Suprapubic skin (tissue), 4 donors: ENCODE measurements at places on chromosomes 6 and 20.

GRCh38 chr6:104633125-104633524 is 226.6 kb downstream of the HACE1 start:
- no peak for DNase-seq

- no peak for DNase-seq
These were observed 1018.6 kb upstream of the EYS start for GRCh38 chr6:66725670-66726069.

DNA sequence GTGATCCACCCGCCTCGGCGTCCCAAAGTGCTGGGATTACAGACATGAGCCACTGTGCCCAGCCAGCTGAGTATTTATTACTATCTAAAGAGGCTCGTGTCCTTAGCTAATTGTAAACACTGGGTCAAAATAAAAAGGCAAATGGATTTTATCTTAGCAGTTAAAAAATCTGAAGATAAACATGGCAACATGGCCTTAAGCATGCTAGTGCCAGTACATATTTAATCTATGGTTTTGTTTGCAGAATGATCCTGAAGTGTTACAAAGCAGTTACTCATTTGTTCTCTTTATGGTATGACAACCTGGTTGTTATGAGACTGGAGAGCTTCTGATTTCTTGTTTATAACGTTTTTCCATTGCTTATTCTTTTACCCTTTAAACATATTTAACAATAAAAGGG is 3.9 kb upstream of the KIAA0408 start:
- DNase-seq = no peak

- no peak for DNase-seq
These were observed 633.4 kb upstream of the EPHA7 start for GRCh38 chr6:94052749-94053148.

DNA sequence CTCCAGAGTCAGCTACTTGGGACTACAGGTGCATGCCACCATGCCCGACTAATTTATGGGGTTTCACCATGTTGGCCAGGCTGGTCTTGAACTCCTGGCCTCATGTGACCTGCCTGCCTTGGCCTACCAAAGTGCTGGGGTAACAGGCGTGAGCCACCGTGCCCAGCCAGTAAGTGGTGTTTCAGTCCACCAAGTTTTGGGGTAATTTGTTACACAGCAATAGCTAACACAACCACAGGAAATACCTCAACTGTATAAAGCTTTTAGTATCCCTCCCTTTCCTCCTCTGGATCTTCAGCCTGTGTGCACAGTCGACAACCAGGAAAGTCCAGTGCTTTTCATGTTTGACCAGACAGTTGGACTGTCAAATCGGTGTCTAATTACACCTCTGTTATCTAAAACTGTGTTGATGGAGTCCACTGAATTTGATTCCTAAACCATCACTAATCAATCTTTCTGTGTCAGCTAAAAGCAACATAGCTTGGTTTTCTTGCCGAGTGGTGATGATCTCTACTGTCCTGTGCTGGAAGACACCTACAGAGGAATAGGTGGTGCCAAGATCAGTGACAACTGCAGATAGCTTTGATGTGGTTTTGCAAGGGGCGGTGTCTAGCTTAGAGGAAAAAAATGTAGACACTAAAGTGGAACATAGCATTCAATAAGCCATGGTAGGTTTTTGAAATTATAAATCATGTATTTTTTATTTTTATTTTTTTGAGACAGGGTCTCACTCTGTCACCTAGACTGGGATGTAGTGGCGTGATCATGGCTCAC is 22.2 kb upstream of the ZBTB2 start:
- DNase-seq = no peak

DNA sequence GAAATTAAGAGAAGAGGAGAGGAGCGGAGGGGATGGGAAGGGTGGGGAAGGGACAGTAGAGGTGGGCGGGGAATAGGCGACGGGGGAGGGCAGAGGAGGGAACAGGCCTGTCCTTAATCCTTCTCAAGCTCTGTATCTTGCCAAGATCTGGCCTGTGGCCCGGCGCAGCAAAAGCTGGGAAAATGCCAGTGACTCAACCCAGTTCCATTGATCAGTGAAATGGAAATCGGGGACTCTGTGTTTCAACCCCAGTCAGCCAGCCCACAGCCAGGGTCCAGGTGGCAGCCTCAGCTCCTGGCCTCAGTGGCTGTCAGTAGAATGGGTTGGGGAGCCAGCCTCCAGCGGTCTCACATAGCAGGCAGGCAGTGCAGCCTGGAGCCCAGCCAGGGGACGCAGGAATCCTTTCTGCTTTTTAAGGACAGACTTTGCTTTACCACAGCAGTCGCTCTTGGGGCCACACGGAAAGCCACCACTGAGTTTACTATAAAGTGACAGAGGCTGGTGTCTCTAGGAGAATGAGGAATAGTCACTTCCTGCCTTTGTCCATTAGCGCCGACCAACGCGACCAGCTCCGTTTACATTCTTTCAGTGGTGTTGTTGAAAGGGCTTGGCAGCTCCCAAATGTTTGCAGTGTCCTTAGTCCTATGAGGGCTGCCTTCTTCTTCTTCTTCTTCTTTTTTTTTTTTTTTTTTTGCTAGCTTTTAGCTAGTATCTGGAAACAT is 128.0 kb downstream of the RIN2 start:
- peak; percentile 77 for DNase-seq

DNA sequence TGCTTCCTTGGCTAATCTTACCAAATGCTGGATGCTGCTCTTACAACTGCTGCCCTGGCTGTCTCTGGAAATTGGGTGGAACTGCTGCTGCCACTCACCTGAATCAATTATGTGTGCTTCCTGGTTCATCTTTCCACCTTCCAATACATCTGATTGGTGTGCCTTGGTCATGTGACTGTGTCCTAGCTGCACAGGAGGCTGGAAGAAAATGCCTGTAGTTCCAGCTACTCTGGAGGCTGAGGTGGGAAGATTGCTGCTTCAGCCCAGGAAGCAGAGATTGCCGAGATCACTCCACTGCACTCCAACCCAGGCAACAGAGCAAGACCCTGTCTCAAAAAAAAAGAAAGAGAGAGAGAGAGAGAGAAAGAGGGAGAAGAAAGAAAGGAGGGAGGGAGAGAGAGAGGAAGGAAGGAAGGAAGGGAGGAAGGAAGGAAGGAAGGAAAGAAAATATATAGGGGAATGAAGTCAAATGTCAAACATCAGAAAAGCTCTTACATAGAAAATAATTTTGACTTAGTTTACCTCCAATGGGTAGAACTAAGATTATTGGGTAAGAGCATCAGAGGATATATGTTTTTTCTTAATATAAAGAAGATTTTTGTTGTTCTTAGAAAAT is 14.1 kb upstream of the PPARD start:
- no peak for DNase-seq

DNA sequence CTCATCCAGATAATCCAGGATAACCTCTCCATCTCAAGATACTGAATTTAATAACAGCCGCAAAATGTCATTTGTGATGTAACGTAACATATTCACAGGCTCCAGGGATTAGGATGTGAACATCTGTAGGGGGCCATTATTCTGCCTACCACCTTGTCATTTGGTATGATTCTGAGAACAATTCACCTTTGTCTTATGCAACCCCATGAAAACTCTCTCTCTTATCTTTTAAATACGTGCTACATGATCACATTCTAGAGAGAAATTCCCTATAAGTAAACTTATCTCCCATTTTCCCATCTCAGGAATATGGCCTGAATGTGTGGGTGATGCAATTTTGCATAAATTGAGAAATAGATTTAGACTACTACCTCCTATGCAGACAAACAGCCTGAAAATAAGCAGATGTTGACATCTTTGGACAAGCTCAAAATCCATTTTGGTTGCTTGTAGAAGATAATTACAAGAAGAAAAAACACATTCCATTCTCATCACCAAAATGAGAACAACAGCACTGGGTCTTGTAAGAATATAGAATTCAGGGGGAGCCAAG is 255.4 kb upstream of the STXBP5 start:
- no peak for DNase-seq

GRCh38 chr20:62551407-62552323 is 75.9 kb upstream of the GATA5 start:
- no peak for DNase-seq

- no peak for DNase-seq
These were observed 29.5 kb downstream of the GLP1R start for GRCh38 chr6:39077882-39078594.

GRCh38 chr6:98498144-98498775 is 336.1 kb upstream of the POU3F2 start:
- DNase-seq = no peak

DNA sequence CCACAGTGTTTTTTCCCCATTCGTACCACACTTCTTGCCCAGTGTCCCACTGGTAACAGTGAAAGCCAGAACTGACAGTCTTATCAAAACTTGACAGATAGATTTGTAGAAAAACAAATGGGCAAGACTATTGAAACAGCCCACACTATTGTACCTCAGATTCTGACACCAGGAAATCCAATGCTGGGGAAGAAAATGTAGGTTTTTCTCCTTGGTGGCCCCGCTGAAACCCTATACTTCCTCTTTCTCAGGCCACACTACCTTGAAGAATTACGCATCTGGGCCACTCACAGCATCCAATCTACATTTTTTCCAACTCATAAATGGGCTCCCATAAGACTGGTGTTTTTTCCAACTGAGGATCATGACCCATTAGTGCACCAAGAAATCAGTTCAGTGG is 90.9 kb upstream of the HDDC2 start:
- no peak for DNase-seq

- DNase-seq = no peak
These were observed 159.2 kb downstream of the ATXN1 start for GRCh38 chr6:16602035-16602434.

DNA sequence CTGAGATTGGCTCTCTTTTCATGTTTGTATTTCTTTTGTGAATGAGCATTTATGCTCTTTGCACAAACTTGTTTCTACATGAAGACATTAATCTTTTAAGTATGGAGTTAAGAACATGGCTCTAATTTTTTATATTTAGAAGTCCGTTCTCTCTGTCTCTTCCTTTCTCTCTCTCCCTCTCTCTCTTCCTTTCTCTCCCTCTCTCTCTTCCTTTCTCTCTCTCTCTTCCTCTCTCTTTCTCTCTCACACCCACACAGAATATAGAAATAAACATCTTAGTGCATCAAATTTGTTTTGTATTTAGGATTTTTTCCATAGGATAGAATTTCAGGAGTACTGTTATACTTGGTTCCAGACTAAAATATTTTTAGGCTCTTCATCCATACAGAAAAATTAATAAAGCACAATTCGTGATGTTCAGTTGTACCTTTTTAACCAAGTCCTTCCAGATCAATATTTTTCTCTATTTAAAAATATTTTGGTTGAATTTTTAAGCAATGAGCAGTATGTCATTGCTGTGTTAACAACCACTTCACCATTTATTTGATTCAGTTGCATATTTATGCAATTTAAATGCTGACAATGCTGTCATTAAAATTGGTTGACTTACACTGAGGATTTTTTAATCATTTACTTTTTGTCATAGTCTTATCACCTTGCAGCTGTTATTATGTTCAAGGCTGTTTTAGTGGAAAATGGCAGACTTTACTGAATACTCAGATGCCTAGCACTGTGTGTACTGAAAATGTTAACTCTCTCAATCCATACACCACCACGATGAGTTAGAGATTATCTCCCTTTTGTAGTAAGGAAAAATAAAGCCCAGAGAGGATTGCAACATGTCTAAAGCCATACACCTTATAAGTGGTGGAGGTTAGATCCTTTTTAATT is 112.4 kb upstream of the MAP7 start:
- no peak for DNase-seq

DNA sequence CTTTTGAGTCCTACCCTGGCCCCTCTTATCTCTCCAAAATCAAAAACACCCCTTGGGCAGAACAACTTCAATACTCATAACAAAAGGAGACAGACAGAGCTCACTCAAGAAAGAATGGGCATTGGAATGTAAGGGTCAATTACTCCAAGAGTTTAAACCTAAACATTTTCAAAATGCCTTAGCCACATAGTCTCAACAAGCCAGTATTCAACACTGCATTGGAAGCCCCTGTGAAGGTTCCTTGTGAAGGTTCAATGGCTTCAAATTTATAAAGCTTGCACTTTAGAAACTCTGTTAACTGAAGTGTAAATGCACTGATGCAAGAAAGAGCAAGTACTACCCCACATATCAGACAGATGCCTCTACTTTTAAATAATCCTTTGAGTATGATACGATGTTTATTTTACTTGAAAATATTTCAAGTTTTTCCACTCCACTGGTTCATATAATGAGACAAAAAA is 139.1 kb upstream of the LAMP5 start:
- DNase-seq = no peak

DNA sequence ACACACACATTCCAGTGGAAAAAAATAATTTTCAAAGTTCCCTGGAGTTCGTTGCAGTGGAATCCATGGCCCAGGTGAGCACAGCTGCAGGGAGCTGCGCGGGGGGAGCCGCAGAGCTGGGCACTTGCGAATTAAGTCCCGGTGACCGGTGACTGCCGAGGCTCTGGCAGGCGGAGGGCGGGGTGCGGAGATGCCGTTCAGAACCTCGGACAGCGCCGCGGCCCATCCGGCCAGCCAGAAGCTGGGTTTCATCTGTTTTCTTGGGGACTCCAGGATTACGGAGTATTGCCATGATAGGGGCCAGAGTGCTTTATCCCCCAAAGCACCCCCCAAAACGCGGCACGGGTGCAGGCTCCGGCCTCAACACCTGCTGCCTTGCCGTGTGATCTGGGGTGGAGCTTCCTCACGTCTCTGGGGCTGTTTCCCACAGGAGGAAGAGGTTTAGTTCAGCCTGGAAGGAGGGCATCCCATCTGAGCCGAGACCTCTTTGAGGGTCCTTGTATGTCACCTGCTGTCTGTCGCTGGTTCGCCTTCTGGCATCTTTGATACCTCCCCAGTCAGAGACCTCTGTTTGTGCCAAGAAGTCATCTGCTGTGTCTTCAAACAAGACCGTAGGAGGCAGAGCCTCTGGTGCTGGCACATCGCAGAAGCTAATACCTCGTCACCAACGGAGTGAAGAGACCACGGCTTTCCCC is 99.4 kb downstream of the YTHDF1 start:
- peak; percentile 55 for DNase-seq

GRCh38 chr6:168616816-168617765 is 176.1 kb downstream of the SMOC2 start:
- no peak for DNase-seq

DNA sequence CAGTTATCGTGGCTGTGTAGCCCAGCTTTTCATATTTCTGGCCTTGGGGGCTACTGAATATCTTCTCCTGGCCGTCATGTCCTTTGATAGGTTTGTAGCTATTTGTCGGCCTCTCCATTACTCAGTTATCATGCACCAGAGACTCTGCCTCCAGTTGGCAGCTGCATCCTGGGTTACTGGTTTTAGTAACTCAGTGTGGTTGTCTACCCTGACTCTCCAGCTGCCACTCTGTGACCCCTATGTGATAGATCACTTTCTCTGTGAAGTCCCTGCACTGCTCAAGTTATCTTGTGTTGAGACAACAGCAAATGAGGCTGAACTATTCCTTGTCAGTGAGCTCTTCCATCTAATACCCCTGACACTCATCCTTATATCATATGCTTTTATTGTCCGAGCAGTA is 475 bp downstream of the OR2B6 start:
- no peak for DNase-seq

GRCh38 chr6:73108949-73109348 is 116.3 kb downstream of the KHDC1L start:
- no peak for DNase-seq

- no peak for DNase-seq
These were observed 98.2 kb downstream of the QRSL1 start for GRCh38 chr6:106727480-106728149.
